ENCODE measurements at places on chromosomes 5 and 9.

DNA sequence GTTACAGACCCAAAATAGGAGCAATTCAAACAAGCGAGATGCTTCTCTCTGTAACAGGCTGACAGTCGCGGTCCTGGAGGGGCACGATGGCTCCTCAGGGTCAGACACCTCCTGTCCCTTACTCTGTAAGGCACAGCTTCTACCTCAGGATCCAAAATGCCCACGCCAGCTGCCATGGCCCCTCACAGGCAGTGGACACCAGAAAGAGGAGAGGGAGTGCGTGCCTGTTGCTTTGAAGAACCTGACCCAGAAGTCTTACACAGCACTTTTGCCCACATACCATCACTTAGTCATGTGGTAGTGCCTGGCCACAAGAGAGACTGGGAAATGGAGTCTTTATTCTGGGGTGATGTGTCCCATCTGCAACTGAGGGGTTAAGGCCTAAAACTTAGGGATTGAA is 11.6 kb upstream of the ABL1 start:
- peak; percentile 20 for DNase-seq

GRCh38 chr9:93517331-93517730 is 59.1 kb upstream of the PHF2 start:
- DNase-seq, result no peak

- no peak for DNase-seq
These were observed 7.4 kb downstream of the CPLX2 start for GRCh38 chr5:175878544-175879438.

GRCh38 chr5:33180900-33181299 is 259.9 kb upstream of the TARS1 start:
- DNase-seq, result peak; percentile 26

DNA sequence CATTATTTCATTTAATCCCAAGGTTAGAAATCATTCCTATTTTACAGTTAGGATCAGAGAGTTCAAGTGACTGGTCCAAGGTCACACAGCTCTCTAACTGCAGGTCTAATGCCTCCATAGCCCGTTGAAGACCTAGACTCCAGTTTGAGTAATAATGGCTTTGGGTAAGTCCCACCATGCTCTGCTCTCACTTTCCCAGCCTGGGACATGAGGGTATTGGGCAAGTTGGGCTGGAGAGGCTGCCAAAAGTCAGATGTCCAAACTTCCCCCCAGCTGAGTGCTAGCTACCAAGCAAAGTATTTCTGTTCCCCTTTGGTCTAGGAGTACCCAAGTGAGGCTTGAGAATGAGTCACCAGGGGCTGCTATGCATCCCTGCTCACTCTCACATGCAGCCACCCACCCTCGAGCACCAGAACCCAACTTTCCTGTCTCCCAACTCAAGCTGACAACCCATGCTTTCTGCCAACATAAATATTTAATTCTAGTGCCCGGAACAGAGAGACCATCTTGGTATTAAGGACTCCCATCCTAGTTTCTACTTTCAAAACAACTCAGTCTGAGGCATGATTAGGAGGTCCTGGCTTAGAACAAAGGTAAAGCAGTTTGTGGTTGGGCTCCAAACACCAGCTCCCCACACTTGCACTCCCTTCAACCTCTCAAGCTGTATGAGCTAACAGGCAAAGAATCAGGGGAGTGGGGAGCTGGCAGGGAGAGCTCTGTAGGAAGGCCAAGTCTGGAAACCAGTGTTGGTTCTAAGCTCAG is 236.5 kb upstream of the TRIM32 start:
- DNase-seq, result no peak

- no peak for DNase-seq
These were observed 26.8 kb downstream of the NR4A3 start for GRCh38 chr9:99848447-99848846.

DNA sequence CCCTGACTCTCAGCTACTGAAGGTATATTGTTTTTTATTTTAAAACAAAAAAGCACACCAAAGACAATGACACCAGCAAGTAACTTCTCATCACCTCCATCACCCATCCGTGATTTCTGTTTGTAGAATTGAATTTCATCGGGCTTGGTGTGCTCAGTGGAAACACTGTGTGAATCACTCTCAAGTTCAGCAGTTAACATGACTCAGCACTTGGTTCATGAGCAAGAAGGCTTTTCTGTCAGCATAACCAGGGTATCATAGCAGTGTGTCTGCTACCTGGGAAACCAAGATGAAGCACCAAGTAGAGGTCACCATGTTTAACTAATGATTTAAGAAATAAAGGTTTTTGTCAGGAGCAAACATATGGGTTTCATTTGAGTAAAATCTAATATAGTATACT is 123.7 kb downstream of the INSYN2B start:
- DNase-seq, result no peak

DNA sequence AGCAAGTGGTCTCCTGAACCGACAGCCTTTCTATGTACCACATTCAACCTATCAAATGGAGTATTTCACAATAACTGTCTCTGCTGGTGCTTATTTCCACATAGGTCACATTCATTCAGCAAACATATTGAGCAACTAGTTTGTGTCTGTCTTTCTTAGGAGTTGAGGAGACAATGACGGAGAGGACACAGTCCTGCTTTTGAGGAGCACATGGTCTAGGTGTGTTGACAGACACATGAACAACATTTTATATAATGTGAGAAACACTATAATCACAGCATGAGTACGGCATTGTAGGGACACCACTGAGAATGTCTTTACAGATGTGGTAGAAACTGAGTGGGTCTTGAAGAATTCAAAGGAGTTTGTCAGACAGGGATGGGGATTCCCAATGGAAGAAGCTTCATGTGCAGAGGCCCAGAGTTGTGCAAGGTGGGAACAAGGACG is 28.5 kb downstream of the NFIL3 start:
- no peak for DNase-seq

DNA sequence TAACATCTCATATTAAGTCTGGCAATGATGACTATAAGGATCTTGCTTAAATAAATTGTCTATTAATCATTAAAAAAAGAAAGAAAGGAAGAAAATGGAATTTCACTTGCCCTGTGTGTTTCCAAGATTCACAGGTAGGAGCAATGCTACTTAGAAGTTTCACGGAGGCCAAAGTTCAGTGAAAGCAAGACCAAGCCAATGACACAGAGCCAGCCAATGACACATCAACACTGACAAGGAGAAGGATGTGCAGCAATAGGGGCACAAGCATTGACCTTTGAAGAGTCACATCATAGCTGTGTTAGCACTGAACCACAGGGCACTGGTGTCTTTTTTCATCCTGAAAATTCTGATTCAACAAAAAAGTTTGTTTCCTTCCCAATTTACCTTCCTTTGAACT is 364.3 kb downstream of the PDE4D start:
- DNase-seq, result no peak

DNA sequence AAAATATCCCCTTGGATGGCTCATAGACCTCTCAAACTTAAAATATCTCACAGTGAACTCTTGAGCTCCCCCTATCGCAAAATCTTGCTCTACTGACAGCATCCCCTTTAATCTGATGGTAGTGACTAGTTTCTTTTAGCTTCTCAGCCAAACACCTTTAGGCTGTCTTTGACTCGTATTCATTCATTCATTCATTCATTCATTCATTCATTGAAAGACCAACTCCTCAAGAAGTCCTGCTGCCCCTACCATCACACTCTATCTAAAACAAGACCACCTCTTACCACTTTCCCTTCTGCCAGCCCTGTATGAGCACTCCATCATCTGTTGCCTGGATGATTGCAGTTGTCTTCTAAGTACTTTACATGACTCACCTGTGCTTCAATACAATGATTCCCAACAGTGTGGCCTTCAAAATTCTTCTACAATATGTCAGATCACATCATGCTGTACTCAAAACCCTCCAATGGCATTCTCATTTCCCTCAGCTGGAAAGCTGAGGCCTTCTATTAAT is 46.8 kb downstream of the ITGA2 start:
- DNase-seq, result peak; percentile 24

DNA sequence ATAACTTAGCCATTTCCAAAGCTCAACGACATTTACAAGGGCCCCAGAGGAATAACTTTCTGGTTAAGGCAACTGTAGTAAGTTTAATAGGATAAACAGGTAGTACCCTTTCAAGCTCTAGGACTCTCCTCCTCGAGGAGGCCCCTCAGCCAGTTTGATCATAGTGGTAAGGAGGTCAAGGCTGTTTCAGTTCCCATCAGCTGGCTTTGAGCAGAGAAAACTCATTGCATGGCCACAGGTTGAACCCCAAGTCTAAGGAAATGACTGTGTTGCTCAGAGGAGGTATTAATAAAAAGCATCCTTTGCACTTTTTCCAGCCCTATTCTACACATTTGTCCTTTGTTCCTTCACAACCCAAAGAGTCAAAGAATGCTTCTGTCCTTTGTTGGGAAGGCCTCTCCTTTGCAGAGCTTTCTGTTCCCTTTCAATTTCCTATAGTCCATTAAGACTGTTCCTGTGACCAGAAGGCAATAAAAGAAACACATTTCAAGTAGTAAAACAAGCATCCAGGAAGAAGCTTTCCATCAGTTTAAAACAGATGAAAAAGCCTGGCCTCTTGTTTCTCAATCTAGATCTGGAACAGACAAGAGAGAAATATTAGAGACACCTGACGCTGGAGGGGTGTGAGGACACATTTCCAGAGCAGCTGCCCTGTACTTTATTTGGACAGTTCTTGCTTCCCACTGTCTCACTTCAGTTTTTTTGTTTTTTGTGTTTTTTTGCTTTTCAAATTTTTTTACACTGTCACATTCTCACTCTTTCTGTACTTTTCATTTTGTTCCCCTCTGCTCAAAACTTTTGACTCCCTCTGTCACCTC is 54.1 kb downstream of the PRRC1 start:
- DNase-seq, result no peak

- DNase-seq, result no peak
These were observed 2.1 kb downstream of the CCDC192 start for GRCh38 chr5:127705120-127705892.

DNA sequence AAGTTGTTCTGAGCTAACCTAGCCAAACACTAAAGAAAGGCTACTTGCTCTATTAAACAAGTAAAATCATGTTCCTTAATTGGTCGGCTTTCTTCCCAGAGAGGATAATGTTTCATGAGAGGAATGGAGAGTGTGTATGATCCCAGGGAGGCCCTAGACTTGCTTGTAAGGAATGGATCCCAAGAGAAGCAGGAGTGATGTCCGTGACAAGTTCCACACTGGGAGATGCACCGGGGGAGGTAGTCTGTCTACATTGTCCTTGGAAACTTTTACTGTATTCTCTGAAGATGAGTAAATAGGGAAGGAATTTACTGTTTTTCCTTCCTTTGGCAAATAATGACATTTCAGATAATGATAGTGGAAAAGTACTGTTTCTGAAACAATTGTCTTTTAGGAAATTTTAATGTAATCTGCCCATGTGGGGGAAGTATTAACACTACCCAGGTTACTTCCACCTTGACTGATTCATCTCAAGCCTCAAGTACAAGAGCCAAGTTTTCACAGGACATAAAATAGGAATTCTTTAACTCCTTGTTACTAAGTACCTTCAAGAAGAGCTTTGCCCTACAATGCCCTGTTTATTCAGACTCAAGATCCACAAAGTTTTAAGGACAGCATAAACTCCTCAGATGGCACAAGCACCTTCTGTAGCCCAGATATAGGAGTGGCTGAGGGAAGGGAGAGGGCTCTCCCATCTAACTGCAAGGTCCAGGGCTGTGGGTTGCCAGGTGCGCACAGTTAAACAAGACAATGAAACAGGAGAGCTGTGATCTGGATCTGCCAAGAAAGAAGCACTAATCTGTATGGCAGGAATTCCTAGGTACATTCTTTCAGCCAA is 152.1 kb downstream of the GNA14 start:
- no peak for DNase-seq

DNA sequence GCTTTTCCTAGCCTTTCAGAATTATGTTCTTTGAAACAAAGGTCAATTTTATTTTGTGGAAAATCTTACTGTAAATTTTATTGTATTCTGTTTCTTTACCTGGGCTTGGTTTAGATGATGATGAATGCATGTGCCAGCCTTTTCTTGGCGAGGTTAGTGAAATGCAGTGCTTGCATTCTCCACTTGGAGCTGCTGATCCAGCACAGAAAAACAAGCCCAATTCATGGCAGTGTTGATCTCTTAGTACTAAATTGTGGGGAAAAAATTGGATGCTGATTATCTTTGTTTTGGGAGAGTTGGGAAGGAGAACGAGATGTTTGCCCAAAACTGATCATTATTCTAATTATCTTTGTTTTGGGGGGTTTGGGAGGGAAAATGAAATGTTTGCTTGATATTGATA is 3.7 kb downstream of the HABP4 start:
- DNase-seq, result peak; percentile 44

Measured in D341Med (cell line).